ENCODE measurements at places on chromosomes 2 and 18. TPM values are rescaled to one million over a fixed set of nuclear protein-coding genes. Genes with fewer than 3 reads are reported as not detected.

GRCh38 chr2:233816771-233817170 lies 37.6 kb downstream of the HJURP start:
- no peaks in the 10 kb centered on the region for H3K27me3 ChIP-seq
- H3K36me3 ChIP-seq = no peaks in the 10 kb centered on the region
- no peak overlapping the region for H3K4me3 ChIP-seq
- no peaks in the 10 kb centered on the region for H3K4me1 ChIP-seq
- no peak overlapping the region for H3K27ac ChIP-seq
- no peak for DNase-seq

DNA sequence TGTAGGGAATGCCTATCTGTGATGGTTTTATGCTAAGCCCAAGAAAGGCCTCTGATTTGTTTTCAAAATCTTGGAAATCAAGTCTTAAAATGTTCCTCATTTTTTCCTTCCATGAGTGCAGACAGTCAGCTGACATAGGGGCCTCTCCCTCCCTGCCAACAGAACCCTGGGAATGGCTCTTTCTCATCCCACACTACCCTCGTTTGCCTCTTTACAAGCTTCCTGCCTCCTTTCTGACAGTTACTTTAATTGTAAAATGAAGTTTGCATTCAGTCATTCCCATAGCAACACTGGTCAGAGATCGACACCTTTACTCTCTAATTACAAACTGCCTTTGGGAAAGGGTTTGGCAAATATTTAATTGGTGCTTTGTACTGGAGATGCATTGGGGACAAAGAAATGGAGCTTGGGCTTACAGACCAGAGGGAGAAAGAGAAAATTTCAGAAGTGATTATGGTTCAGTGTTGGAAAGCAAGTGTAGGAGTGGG lies 25.4 kb downstream of the KIF5C start:
- H3K4me3 ChIP-seq = no peak overlapping the region
- H3K36me3 ChIP-seq = no peaks in the 10 kb centered on the region
- H3K27ac ChIP-seq = no peak overlapping the region
- DNase-seq = no peak
- no peaks in the 10 kb centered on the region for H3K27me3 ChIP-seq

DNA sequence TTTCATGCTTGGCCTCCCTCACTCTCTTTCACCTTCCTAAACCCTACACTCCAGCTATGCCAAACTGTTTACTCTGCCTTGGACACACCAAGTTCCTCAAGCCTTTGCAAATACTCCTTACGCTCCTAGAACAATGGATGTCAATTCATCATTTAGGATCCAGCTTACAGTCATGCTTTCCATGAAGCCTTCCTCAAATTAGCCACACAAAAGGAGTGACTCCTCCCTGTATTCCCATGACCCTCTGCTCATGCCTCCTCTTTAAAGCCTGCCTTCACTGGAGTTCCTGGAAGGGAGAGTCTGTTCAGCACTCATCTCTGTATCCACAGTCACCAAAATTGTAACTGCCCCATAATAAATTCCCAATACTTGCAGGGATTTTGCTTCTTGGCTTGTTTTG lies 721 bp upstream of the EHD3 start:
- no peak for DNase-seq
- no peak overlapping the region for H3K4me3 ChIP-seq
- no peaks in the 10 kb centered on the region for H3K4me1 ChIP-seq
- H3K36me3 ChIP-seq = no peaks in the 10 kb centered on the region

- no peaks in the 10 kb centered on the region for H3K4me1 ChIP-seq
- no peak for DNase-seq
- H3K36me3 ChIP-seq = no peaks in the 10 kb centered on the region
- no peaks in the 10 kb centered on the region for H3K27me3 ChIP-seq
These were observed 44.5 kb upstream of the SEMA4C start for GRCh38 chr2:96914332-96914731.

GRCh38 chr2:17571681-17572080 lies 31.2 kb downstream of the VSNL1 start:
- H3K4me3 ChIP-seq = no peak overlapping the region
- H3K27ac ChIP-seq = no peak overlapping the region
- H3K4me1 ChIP-seq = no peaks in the 10 kb centered on the region
- no peak for DNase-seq

DNA sequence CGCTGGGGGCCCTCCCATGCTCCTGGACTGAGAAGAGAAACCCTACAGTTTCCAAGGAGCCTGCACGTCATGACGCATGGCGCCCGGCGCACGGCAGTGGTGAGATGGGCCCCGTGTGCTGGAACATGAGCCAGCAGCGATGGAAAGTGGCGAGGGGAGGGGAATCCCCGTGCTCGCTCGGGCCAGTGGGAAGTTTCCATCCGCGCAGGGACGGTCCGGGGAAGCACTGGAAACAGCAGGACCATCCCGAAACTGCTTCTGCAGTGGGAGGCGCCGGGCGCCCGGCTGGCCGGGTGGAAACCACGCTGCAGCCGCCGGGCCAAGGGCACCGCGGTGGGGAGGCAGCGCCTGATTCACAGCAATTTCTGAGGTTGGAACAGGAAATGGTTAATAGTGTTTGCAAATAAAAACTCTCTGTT lies 4.9 kb upstream of the PDCD1 start:
- H3K4me1 ChIP-seq = no peaks in the 10 kb centered on the region
- no peak overlapping the region for H3K27ac ChIP-seq
- DNase-seq = no peak
- H3K4me3 ChIP-seq = no peak overlapping the region
- no peaks in the 10 kb centered on the region for H3K36me3 ChIP-seq

GRCh38 chr18:30618567-30618966 lies 424.0 kb downstream of the DSC3 start:
- H3K4me1 ChIP-seq = no peaks in the 10 kb centered on the region
- no peaks in the 10 kb centered on the region for H3K36me3 ChIP-seq
- no peak overlapping the region for H3K27ac ChIP-seq
- DNase-seq = no peak
- H3K4me3 ChIP-seq = no peak overlapping the region

DLGAP1 gene
- total RNA-seq = not detected

FBXO48 gene
- total RNA-seq = 0.83 TPM
